ENCODE measurements at places on chromosomes 3 and 15.

GRCh38 chr3:19945969-19946831, 697 bp upstream of the RAB5A start:
- peak; percentile 6 for DNase-seq

GRCh38 chr3:23444386-23444785, 241.3 kb downstream of the UBE2E2 start:
- no peak for DNase-seq

DNA sequence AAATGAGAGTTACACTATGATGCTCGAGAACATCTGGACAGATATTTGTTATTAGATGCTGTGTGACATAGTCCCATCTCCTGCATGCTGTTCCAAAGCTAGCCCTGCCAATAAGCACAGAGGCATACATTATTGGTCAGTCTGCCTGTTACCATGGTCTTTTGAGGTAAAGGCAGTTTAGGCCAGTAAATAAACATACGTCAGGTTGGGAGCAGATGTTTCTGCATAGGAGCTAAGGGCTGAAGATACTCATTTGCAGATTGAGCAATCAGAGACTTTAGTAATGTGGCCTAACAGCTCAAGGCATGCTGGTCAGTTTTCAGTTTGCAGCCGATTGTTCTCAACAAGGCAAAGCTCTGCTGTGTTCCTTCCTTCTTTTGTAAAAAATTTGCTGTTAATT, 192.9 kb downstream of the ADAMTSL3 start:
- DNase-seq, result no peak

- DNase-seq, result peak; percentile 72
These were observed 14.1 kb downstream of the RNF123 start for GRCh38 chr3:49703443-49703927.

GRCh38 chr3:4208556-4208955, 94.6 kb upstream of the SETMAR start:
- DNase-seq, result no peak

DNA sequence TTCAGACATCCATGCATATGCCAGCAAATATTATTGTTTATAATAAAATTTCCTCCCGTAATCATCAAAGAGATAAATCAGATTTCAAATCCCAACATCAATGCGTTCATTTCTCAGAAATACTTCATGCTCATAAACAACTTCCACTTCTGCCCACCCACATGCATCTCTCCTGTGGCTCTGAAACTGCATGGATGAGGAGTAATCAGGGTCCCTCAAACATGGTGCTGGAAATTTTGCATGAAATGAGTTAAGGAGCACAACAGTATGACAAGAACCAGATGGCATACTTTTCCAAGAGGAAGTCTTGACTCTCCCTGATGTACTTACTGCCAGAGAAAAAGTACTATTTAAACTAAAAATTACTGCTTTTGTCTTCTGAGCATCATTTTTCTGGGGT, 26.9 kb upstream of the MFSD1 start:
- no peak for DNase-seq

DNA sequence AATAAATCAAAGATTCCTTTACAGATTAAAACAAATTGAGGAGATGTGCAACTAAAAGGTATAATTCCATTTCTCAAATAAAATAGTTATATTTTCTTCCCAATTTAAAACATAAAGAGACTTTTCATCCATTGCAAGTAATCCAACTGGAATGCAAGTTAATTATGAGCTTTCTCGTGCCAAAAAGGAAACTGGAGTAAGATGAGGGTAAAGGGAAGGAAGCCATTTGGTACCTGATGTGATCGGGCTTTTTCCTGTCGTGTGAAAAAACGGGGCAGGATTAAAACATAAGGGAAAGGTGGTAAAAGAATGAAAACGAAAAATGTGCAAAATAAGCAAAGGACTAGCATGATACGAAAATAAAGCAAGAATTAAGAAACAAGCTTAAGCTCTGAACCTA, 41.8 kb upstream of the XXYLT1 start:
- no peak for DNase-seq

GRCh38 chr3:87309601-87310000, 33.2 kb upstream of the POU1F1 start:
- no peak for DNase-seq

DNA sequence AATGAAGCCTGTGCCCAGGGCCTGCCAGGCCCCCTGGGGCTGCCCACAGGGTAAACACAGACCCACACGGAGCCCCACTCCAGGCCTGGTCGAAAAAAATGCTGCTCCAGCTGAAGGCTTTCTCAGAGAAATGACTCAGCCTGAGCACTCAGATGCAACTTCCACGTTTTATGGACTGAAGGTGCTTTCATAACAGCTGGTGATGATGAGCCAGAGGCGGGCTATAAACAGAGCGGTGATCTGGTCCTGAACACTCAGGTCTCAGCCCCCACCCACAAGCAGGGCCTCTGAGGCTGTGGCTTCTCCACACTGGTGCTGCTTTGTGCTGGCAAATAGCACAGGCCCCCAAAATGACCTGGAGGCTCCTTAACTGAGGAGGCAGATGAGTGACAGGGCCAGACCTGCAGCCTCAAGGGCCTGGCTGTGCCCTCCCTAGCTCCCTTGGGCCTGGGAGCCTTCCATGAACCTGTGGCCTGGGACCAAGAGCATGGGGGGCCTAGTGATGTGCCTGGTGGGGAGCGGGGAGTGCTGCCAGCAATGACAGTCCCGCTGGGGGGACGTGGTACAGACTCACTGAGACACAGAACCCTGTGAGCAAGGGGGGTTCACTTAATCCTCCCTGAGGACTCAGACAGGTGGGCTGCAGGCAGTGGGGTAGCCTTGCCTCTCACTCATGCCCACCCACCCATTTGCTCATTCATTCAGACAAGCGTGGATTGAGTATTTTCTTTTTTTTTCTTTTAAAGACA, 23.0 kb upstream of the FURIN start:
- DNase-seq, result peak; percentile 48

DNA sequence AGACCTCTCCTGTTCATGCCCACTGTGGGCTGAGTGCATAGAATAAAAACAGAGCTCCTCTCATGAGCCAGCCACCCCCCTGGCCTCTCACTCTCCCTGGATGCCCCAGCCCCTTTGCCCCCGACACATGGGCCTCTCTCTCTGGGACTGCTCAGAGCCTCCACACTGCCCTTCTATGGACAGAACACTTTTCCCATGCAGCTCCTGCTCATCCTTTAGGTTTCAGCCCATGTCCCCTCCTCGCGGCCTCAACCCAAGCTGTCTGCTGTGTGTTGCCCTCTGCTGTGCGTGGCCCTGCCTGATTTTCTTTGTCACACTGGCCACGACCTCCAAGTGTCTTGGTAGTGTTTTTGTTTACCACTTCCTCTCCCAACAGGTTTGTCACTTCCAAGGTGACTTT, 20.7 kb upstream of the PRR23E start:
- DNase-seq, result no peak

GRCh38 chr15:100875495-100875894, 4.1 kb upstream of the ALDH1A3 start:
- no peak for DNase-seq

GRCh38 chr15:49135342-49135857, 20.0 kb downstream of the COPS2 start:
- no peak for DNase-seq

DNA sequence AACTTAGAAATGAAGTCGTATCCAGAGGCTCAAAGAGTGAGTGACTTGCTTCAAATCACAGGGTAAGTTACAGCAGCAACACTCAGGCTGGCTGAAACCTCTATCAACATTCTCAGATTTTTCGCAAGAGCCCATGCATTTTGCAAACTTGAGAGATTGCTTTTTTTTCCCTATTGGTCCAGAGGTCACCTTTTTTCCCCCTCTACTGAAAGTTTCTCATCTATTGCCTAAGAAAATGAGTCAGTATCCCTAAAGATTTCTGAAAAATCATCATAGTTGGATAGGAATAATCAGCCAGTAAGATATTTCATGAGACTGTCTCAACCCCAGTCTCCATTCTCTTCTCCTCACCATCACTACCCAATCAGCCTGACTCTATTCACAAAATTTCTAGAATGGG, 410.6 kb downstream of the FOXP1 start:
- no peak for DNase-seq
